ENCODE measurements at places on chromosomes 3 and 15.

GRCh38 chr3:156469456-156469855, 85.5 kb downstream of the SSR3 start:
- no peak for DNase-seq

- no peak for DNase-seq
Measured at GRCh38 chr15:50137330-50137761, 18.3 kb upstream of the ATP8B4 start.

DNA sequence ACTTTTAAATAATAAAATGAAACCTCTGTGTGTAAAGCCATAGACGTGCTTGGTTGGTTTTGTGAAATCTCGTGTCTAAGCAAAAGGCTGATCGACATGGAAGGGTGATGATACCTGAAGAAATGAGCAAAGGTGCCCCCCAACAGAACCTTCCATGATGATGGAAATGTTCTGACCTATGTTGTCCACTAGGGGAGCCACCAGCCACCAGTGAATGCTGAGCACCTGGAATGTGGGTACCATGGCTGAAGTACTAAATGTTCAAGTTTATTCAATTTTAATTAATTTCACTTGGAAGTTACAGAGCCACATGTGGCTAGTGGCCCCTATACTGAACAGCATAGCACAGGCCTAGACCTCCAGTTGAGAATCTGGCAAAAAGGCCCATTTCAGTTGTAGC, 158.8 kb downstream of the POLR2M start:
- no peak for DNase-seq

GRCh38 chr15:65331811-65332210, 27.3 kb downstream of the RNU5B-1 start:
- DNase-seq, result no peak

DNA sequence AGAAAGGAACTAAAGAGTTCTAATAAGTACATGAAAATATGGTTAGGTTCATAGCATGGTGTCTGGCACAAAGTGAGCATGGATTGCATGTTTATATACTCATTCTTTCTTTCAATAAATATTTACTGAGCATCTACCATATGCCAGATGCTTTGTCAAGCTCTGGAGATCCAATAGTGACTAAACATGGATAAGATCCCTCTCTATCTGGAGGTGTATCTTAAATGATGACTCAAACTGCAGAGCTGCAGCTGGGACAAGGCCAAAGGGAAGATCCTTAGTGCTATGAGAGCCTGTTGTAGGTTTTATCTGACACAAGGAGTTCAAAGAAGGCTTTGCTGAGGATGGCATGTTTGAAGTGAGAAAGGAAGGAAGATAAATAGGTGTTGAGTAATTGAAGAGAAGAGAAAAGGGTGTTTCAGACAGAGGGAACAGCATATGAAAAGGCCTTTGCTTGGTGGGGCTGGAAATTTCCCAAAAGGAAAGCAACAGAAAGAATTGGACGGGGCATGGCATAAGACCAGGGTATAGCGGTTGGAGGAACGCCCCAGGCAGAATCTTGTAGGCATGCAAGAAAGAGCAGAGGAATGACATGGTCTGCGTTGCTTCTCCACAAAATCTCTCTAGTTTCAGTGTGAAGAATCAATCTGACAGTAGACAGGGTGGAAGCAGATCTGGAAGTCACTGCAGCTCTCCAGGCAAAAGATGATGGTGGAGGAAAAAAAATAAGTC, 239.9 kb upstream of the LRTM1 start:
- DNase-seq, result no peak

DNA sequence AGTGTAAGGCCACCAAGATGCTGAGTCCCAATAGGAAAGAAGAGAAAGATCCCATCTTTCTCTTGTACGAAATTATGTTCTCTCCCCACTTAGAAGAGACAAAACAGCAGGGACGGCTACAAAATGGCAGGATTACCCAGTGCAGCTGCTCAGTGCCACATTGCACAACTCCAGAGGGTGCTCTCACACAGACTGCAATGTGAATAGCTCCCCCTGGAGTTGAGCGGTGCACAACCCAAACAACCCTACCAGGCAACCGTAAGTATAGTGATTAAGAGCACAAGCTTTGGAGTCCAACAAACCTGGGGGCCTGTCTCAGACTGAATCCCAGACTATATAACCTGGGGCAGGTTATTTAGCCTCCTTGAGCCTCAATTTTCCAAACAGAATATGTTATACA, 3.1 kb upstream of the BHLHE40 start:
- DNase-seq, result no peak

DNA sequence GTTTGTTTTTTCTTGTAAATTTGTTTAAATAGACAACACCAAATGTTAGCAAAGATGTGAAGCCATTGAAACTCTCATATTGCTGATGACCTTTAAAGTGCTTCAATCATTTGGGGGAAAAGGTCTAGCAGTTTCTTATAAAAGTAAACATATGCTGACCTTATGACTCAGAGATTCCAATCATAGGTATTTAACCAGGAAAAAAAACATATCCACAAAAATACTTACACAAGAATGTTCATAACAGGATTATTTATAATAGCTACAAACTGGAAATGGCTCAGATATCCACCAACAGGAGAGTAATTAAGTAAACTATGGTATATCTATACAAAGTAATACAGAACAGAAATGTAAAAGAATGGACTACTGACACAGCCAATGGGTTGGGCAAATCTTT, 27.1 kb upstream of the RORA start:
- no peak for DNase-seq

DNA sequence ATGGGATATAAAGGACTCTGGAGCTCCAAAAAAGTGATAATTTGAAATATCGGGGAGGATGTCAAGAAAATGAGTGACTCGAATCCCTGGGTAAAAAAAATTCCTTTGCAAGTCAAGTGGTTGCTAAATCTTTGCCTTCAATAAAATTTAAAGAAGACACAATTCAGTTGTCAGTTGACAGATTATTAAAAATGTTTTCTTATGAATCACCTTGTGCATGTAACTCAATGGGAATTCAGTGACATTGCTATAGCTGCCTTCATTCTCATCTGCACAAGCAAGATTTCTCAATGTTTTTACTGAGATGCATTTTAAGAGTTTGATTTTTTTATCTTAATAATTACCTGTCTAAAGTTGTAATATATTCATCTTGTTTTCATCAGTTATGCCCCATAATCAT, 264.0 kb upstream of the IL12A start:
- DNase-seq, result no peak

GRCh38 chr3:31981206-31982181, at the start of the genes OSBPL10 and ZNF860:
OSBPL10 (minus strand) TSS chr3:31981262; CDS start chr3:31981179, 83 bp downstream.
ZNF860 (plus strand) TSS chr3:31981750; CDS start chr3:31989080, 7,330 bp downstream.
- DNase-seq, result no peak

DNA sequence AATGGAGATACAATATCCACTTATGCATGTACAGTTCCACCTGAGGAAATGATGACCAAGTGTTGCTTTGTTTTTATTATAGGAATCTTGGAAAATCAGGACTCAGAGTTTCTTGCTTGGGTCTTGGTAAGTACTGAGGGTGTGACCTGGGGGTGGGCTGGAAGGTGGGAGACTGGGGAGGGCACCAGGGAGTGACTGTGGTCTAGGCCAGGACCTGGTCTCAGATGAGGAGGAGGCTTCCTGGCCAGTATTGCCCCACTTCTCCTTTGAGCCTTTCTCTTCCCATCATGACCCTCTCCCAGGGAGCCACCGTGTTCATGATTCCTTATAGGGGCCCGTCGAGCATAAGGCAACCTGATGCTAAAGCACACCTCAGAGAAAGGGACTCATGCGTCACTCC, 133.4 kb downstream of the SSR3 start:
- no peak for DNase-seq

DNA sequence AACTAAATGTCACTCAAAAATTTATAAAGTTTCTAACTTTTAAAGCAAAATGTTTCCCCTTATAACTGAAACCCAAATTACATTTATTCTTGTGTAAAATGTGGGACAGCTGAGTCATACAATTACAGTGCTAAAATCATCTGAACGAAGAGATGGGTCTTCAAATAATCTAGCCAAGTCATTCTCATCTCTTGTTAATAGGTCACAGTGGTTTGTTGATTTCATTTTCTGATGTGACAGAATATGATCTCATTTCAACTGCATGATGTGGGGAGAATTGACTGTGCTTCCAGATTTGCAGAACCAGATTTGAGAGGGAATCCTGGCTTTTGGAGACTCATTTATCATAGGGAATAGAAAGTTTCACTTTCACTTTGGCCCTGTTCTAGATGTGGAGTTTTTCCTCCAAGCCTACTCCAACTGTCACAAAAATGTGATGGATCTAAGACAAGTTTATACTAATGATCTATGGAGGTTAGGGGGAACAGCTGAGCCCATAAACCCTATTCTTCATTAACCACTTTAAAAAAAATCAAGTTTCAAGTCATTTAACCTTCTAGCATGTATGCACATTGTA, 685.0 kb downstream of the PDCD6IP start:
- DNase-seq, result no peak

DNA sequence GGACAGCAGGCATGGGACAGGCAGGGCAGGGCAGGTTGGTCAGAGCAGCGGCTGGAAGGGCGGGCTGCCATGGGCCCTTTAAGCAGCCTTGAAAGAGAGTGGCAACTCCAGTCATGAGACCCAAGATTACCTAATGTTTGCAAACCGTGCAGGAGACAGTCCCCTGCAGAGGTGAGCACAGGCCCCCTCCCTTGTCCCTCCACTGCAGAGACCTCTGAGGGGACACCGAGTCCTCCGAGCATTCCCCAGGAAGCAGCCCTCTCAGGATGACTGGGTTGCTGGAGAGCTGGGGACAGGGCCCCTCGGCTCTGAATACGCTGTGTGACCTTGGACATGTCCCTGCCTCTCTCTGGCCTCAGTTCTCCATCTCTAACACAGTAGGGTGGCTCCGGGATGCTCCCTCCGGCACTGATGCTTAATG, 81.4 kb downstream of the IQSEC1 start:
- DNase-seq, result no peak

- no peak for DNase-seq
Measured at GRCh38 chr3:142837526-142837925, 51.4 kb downstream of the PCOLCE2 start.

- DNase-seq, result no peak
Measured at GRCh38 chr3:186785495-186786018, 2.2 kb downstream of the EIF4A2 start.

DNA sequence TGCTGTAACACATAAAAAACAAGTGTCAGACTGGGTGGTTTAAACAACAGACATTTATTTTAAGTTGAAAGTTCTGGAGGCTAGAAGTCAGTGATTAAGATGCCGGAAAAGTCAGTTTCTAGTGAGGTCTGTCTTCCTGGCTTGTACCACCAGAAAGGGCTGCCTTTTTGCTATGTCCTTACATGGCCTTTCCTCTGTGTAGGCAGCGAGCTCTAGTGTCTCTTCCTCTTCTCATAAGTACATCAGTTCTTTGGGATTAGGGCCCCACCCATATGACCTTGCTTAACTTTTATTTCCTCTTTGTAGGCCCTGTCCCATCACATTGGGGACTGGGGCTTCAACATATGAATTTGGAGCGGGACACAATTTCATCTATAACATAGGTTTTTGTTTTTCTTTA, 128.0 kb downstream of the BBX start:
- no peak for DNase-seq

DNA sequence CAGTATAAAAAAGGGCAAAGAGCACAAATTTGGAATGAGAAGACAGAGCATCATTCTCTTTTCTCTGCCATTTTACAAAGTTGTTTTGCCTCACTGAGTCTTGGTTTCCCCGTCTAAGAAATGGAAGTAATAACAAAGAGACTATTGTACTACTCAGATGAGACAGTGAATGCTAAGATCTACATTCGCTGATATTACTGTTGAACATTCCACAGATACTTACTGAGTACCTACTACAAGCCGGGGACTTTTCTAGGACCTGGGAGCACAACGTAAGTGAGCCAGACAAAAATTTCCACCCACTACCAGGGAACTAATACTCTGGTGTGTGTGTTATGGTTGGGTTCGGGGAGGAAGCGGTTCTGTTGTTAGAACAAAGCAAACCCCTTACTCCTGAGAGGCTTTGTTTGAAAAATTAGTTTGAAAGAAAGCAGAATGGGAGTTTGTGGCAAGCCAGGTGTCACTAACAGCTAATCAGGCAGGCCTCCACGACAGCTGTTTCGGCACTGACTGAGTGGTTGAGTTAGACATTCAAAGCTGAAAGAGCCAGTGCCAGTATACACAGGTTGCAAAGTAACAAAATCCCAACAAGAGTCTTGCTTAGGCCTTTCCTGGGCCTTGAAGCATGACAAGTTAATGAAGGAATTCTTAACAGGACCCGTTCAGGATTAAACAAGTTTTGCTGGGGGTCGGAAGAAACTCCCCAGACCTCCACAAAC, 458.3 kb downstream of the EDEM1 start:
- no peak for DNase-seq

- DNase-seq, result no peak
Measured at GRCh38 chr3:134323966-134324962, 50.0 kb downstream of the AMOTL2 start.

GRCh38 chr3:157370867-157371266, 65.8 kb upstream of the PTX3 start:
- no peak for DNase-seq

DNA sequence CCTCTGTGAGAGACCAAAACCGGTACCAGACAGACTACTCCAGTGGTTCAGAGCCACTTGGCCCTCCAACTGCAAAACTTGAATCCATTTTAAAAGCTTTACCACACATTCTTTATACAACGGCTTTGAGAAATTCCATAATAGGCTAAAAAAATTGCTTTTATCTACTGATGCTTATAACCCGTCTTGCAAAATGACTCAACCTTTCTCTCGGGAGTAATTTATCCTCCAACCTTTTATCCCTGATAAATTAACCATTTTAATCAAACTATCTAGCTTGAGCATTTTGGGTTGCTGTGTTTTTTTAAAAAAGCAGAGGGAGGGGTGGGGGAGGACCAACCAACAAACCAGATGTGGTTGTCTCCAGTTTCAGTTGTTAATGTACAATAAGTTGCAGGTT, 275.7 kb upstream of the LRTM1 start:
- no peak for DNase-seq

DNA sequence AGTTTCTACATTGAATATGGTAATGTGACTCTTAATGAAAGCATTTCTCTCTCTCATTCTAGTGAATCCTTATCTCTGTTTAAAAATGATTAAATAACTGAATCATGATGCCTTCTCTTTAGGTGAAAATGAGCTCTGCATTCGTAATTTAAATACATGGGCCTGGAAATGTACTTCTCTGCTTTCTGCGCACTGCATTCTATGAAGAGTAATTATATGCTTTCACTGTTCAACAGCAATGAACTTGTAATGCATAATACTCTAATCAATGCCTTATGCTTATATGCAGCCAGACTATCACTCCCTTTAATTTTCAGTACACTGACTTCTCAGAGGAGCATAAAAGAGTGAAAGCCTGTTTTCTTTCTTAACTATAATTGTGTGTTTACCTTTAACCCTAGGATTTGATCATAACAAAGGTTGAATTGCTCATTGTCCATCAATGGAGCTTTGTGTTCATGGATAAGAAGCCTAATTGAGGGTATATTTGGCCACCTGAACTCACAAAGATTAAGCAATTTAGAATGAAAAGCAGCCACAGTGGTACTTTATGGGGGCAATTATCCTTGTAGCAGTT, 330.8 kb upstream of the PDZRN3 start:
- no peak for DNase-seq

DNA sequence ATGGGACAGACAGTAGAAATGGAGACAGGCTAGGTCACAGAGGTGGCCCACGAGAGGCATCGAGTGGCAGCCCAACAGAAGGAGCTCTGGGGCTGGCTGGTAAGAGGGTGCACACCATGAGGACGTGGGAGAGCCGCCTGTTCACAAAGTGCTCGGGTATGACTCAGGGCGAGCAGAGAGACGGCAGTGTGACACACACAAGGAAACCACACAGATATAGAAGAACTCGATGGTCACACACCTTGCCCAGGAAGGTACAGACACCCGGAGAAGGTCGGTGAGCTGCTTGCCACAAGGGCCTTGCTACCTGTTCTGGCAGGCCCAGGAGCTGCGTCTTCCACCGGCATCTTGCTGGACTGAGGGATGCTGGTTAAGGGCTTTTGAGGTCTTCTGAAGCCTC, 50.2 kb downstream of the CA12 start:
- no peak for DNase-seq
